ENCODE measurements at places on chromosomes 7 and 10.

DNA sequence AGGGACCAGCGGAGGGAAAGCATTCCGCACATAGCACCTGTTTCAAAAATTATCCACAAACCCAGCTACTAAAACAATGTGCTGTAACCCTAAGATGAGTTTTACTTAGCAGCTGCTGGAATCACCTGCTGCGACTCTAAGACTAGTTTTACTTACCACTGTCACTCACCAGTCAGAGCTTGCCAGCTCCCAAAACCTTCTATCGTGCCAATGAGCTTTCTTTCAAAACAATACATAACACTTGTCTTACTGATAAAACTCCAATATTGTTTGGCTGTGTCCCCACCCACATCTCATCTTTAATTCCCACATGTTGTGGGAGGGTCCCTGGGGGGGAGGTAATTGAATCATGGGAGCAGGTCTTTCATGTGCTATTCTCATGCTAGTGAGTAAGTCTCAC lies 18.4 kb downstream of the ST8SIA6 start:
- no peak for DNase-seq

GRCh38 chr7:80235334-80235733 lies 100.7 kb downstream of the GNAI1 start:
- DNase-seq = no peak

GRCh38 chr7:49866076-49866735 lies 92.8 kb downstream of the VWC2 start:
- no peak for DNase-seq

DNA sequence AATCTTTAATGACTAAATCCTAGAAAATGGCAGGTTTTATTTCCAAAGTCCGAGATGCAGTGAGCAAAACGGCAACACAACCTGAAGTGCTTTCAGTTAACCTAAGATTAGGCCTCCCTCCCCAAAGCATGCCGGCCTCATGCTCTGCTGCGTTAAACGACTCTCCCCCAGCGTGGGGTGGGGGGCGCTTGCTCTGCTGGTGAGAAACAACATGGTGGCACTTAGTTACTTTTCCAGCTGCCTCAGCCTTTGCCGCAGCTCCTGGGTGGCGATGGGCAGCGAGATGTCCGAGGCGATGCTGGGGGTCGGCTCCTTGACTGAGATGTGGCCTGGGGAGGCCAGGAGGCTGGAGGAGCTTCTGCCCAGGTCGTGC lies 36.7 kb upstream of the NCAPG2 start:
- DNase-seq = no peak

DNA sequence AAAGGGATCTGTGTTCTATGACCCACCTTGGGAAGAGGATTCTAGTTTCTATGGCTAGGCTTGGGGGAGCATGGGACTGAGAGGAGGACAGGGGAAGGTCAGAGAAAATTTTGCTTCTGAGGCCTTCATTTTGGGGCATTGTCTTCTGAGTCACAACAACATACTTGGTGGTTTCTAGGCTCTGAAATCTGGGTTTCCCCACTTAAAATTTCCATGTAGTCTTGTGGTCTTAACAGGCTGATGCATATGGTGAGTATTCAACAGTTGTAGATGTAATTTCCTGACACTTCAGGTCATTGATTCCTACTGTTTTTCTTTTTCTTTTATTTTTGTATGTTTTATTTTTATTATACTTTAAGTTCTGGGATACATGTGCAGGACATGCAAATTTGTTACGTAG lies 88.5 kb downstream of the ANKRD7 start:
- DNase-seq = no peak

DNA sequence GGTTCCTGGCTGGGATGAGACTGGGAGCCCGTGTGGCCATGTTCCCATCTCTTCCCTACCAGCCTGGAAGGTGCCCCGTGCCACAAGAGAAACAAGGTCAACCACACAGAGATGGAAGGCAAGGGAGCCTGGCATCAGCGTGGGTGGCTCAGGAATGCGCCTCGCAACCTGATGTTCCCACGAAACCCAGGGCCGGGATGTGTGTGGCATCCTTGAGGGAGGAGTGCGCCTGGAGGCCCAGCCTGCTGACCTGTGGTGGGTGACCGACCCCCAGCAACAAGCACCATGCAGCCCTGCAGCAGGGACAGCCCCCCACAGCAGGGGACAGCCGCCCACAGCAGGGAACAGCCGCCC lies 267.2 kb downstream of the ELFN1 start:
- DNase-seq = no peak

GRCh38 chr10:101749047-101750016 lies 26.6 kb downstream of the FGF8 start:
- no peak for DNase-seq

DNA sequence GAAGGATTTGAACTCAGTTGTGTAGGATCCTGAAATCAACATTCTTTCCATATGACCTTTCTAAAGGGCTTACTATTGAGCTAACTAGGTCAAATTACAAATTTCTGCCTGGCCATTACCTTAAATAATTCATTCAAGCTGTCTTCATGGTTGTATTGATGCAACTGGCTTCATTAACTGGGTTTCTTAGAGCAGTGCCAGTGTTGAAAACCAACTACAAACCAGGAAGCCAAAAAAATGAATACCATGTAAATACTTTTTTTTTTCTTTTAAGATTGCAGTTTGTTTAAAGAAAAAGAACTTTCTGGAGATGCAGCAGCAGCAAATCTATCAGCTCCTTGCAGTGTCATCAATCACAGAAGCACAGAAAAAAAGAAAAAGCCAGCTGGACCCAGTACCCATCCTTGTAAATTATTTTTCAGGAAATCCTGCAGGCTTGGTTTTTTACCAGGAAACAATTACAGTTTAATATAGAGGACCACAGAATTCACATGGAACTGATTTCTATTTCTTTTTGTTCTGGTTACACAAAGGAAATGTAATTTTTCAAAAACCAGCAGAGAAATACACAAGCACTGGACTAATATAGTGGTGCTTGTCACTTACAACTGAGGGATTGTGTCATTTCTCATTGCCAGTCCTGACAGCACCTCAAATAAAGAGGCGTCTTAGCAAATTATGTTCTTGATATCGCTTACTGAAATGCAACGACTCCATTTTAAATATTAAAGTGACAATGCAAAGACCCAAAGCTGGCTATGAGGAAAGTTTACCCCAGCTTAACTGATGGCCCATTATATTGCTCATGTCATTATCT lies 131.9 kb downstream of the TMEM26 start:
- DNase-seq = no peak

DNA sequence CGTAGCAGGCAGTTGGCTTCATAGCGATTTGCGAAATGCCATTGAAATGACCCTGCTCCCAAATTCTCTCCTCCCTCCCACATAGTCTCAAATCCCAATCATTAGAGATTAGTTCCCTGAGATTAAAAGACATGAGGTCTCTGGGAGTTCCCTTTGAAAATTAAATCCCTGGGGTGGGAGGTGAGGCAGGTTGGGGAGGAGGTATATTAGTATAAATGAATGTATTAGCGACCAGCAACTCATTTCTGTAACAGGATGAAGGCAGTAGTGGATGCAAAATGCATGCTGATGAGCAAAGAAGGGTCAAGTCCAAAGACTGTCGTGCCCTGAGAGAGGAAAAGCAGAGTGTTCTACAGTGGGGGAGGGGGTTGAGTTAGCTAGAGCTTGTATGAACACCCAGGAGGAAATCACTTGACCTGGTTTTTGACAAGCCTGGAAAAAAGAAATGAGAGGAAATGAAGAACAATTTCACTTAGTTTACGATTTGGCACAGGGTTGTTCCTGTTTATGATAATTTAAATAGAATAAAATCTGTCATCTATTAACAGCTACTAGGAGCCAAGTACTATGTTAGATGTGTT lies 79.6 kb upstream of the MTPN start:
- no peak for DNase-seq

DNA sequence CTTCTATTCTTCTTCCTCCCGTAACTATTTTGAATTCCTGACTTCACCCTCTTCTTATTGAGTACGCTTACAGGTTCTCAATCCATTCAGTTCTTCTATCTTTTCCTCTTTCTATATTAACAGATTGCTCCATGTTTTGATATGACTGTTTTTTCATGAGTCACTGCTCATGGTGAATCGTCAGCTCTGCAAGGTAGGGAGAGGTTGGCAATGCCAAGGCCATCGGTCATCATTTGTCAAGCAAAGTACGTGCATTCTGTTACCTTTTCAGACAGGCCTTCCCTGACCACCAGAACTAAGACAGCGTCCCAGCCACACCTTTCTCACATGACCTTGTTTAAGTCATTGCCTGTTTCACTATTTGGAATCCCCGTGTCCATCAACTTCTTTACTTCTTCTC lies 1001.9 kb upstream of the SORCS1 start:
- no peak for DNase-seq
